ENCODE measurements at places on chromosomes 6 and 20.

DNA sequence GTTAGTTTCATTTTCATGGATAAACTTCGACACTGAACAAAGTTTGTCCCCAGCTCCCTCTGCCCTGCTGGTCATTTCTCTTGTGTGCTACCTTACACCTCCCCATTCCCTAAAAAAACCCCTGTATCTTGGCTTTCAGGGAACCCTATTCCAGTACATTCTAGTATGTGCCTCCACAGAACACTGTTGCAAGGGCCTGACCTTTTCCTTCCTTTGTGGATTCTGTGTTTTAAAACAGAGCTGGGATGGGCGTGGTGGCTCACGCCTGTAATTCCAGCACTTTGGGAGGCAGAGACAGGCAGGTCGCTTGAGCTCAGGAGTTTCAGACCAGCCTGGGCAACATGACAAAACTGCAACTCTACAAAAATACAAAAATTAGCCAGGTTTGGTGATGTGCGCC is 20.6 kb upstream of the QKI start:
- no peak for DNase-seq

- no peak for DNase-seq
Observed at GRCh38 chr20:59428441-59429205, 128.2 kb downstream of the EDN3 start.

DNA sequence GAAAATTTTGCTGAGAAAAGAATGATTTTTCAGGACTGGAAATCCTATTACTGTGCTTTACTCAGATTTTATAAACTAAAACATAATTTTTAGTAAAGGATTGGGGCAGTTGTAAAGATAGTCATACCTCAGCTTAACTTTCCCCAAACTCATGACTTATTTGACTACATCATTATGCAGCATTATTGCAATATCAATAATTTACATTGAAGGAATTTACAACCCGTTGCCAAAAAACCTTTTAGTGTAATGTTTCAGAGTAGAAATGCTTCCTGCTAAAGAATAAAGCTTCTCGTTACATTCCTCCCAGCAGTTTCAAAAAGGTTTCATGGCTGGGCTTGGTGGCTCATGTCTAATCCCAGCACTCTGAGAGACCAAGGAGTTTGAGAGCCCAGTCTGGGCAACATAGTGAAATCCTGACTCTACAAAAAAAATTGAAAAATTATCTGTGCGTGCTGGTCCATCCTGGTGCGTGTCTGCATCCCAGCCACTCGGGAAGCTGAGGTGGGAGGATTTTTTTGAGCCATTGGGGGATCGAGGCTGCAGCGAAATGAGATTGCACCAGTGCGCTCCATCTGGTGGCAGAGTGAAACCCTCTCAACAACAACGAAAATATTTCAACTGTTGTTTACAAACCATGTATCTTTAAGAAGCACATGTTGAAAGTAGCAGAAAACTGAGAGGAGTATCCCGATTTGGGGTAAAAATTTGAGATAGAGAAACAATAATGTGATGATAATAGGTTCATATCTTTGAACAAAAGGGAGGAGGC is 4.4 kb downstream of the AMD1 start:
- DNase-seq: peak; percentile 67

- no peak for DNase-seq
Observed at GRCh38 chr20:63322146-63322932, 29.4 kb downstream of the COL20A1 start.

DNA sequence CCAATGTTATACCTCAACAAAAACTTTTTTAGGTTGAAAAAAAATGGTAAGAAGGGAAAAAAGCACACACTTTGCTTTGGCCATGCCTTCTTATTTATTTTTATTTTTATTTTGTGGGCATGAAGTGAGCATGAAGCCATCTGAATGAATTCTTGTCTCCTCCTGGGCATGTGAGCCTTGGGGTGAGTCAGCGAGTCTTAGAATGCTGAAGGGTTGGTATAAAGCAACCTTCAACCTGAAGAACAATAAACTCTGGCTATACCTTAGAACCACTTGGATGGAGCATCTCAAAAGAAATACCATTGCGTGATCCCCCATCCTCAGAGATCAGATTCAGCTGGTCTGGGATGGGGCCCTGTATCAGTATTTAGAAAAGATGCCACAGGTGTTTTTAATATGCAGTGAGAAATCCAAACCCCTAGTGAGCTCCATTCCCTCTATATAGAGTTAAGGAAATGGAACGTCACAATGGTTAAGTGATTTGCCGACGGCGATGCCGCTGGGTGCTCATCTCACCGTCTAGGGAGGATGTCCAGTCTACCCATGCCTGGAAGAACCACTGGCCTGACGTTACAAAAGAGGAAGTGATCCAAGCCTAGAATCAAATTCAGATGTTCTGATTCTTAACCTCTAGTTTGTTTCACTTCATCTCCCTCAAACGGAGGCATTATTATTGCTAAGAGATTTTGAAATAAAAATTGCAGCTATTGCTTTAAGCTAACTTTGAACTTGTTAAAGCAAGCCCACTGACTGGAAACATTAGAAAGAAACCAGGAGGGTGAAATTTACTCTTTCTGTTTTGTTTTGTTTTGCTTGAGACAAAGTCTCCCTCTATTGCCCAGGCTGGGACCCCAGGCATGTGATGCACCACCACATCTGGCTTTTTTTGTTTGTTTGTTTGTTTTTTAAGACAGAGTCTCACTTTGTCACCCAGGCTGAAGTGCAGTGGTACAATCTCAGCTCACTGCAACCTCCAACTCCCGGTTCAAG is 67.1 kb downstream of the EDN1 start:
- DNase-seq: no peak
